Activated T-helper 1 cell treated with anti-CD3 and anti-CD28 coated beads, Interleukin-12 subunit alpha, Interleukin-12 subunit beta, Interleukin-2, Interleukin-4 antibody, amounts not matched to agents 30 ng/mL and 10 ng/mL and 1 ng/mL, durations not matched to agents 14 hours and 24 hours and 36 hours (primary cell): ENCODE measurements at places on chromosomes 3 and 15.

DNA sequence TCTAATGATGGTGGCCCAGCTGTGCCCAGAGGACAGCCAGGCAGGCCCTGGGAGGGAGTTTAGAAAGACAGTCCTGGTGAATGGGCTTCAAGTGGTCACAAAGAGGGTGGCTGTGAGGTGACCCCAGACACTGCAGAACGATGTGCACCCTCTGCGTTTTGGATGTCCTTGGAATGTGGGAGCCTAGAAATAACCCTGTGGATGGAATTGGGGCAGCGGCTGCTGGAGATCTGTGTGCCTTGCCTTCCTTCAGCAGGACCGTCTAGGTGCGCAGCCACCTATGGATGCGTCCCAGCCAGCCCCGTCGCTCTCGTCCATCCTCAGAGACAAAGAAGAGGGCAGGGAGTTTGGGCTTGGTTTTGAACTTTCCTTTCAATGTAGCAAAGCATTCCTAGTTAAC, 46.5 kb downstream of the KLHL25 start:
- peaks cover 31% of the 10 kb centered on the region for H3K36me3 ChIP-seq
- DNase-seq = no peak
- H3K4me3 ChIP-seq = no peak overlapping the region
- no peaks in the 10 kb centered on the region for H3K27me3 ChIP-seq

- no peak overlapping the region for H3K4me3 ChIP-seq
- peaks cover 25% of the 10 kb centered on the region for H3K27me3 ChIP-seq
- no peak overlapping the region for H3K27ac ChIP-seq
- no peak for DNase-seq
- peaks cover 1% of the 10 kb centered on the region for H3K36me3 ChIP-seq
Observed at GRCh38 chr3:125116311-125117080, 60.7 kb upstream of the HEG1 start.

DNA sequence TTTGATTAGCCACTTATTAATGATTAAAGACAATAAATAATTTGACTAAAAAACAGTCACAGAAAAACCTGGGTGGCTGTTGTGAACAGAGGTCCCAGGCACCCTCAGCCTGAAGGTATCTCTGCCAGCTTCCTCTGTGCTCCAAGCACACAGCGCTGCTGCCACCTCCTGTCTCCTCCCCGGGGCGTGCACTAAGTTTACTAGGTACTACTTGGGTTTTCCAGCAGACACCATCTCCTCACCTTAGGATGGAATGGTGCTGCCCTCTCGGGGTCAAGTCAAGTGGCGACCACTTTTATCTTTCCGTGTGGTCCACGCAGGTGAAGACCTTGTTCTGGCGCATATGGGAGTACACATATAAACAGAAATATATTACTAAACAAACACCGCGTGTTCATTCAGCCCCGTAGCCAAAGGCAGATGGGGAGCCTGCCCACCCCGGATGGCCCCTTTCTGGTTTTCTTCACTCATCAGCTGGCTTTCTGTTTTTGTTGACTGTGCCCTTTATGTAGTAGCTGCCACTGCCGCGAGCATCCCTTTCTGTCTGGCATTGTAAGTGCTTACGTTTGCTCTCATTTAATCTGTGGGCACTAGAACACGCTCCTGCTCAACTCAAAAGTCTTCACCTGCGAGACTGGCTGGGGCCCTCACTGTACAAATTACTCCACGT, 128.0 kb downstream of the LRIG1 start:
- no peak for DNase-seq
- no peak overlapping the region for H3K27ac ChIP-seq
- H3K36me3 ChIP-seq = peaks cover 28% of the 10 kb centered on the region
- H3K4me3 ChIP-seq = no peak overlapping the region

- H3K27me3 ChIP-seq = peaks cover 1% of the 10 kb centered on the region
- peaks cover 36% of the 10 kb centered on the region for H3K36me3 ChIP-seq
- H3K27ac ChIP-seq = no peak overlapping the region
- H3K4me3 ChIP-seq = no peak overlapping the region
- no peak for DNase-seq
Observed at GRCh38 chr3:134480546-134480945, 5.2 kb downstream of the ANAPC13 start.
